Cardiac muscle cell (in vitro differentiated cells and primary cell): ENCODE measurements at places on chromosomes 16 and 17. TPM values are rescaled to one million over a fixed set of nuclear protein-coding genes. Genes with fewer than 3 reads are reported as not detected.

DNA sequence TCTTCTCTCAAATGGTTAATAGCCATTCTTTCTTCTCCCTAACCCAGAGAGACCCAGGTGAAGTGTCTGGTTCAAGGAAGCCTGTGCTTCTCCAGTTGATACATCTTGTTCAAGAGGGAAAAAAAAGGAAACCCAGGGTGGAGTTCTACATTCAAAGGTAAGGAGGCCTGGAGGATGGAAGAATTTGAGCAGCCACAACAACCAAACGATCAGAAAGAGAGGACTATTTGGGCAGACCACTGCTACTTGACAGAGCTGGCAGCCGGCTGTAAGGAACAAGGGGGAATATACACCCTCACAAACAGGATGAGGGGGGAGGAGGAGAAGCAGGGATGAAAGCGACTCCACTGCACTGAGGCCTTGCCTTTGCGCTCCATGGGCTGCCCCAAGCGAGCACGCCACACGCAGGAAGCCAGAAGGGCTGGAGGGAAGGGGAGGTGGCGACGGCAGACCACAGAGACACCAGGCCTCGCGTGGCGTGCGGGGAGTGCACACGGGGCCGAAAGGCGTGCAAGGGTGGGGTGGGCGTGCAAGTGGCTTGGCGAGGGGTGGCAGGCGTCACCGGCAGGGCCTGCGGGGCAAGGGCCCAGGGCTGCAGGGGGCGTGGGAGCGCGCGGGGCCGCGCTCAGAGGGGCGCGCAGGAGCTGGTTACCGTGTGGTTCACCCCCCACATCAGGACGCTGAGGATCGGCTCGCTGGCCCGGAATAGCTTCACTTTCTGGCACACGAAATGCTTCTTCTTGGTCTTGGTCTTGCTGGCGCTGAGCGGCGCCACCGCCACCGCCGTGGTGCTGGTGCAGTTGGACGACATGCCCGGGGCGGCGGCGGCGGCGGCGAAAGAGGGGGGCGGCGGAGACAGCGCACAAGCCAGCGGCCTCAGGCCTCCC lies 499 bp downstream of the PIP4K2B start:
- DNase-seq: peak; percentile 55

DNA sequence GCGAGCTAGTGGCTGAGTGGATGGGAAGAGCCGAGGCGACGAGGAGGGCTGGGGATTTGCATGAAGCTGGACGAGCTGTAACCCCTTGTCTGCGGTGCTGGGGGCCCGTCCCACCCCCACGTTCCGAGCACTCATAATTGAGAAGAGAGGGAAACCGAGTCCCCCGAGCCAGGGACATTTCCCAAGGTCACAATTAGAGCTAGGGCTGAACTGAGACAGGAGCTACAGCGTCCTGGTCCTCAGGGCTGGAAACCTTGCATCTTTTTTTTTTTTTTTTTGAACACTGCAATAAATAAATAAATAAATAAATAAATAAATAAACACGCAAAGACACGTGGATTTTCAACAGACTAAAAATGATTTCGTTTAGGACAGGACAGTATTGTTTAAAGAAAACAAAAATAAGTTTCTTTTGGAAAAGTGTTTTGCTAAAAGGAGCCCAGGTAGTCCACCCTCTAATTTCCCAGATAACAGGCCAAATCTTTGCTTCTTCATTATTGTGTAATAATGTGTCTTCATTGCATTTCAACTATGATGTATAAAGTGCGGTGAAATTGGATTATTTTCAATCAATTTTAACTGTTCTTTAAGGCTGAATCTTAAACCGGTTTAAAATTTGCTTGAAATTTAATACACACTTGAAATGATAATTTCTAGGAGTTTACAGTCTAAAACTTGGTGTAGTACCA lies 992 bp downstream of the GDPD1 start:
- DNase-seq: no peak

DNA sequence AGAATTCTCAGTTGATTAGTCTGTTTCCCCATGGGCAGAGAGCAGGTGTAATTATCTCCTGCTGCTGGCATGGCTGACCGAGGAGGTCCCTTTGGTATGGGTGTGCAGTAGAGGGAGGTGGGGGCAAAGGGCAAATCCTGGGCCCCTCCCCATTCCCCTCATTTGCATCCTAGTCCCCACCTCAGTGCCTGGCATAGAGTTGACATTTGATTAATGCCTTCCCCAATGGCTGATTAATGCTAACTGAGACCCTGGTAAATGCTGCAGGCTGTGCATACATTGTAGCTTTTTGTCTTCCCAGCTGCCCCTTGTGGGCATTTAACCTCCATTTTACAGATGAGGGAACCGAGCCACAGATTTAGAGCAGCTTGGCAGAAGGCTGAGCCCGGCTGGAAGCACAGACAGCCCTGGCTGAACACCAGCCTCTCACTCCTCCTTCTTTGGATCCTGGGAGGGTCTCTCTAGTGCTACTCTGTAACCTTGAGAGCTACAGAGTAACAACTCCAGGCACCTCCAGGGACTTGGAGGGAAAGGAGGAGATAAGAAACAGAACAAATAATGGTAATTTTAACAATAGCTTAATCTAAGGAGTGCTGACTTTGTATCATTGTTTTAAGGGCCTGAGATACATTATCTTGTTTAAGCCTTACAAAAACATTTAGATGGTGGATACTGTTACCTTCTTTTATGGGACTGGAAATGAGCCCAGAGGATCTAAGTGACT lies 5.1 kb downstream of the PLCG2 start:
- peak; percentile 40 for DNase-seq

GRCh38 chr17:82765371-82765770 lies 13.5 kb downstream of the TBCD start:
- DNase-seq: no peak

- DNase-seq: no peak
These were observed 11.9 kb downstream of the TBKBP1 start for GRCh38 chr17:47705536-47706530.

The CBX2 gene
- 35.3 and 51.1 TPM in 2 replicates for total RNA-seq

The OR2C1 gene
- total RNA-seq: 1.1 TPM in 1 of 2 replicates, not detected in the other
